Epithelial cell of prostate (primary cell): ENCODE measurements at places on chromosomes 5 and 9.

DNA sequence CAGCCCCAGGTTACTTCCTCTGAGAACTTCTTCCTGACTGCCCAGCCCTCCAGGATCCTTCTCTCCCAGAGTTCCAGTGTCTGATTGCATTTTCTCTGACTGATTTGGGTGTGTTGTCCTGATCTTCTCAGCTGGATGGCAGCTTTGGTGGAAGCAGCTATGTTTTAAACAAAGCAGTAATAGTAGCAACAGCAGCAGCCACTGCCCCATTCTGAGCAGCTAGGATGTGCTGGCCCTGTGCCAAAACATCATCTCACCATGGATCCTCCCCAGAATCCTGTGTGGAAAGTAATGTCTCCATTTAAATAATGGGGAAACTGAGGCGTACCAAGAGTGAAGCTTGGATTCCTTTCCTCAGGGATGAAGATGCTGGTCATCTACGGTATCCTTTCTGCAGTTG, 46.4 kb upstream of the PSD2 start:
- DNase-seq = no peak

- no peak for DNase-seq
These were observed 160.1 kb upstream of the ZNF608 start for GRCh38 chr5:124906339-124907097.

- no peak for DNase-seq
These were observed 96.5 kb upstream of the PALM2AKAP2 start for GRCh38 chr9:109683521-109683920.

DNA sequence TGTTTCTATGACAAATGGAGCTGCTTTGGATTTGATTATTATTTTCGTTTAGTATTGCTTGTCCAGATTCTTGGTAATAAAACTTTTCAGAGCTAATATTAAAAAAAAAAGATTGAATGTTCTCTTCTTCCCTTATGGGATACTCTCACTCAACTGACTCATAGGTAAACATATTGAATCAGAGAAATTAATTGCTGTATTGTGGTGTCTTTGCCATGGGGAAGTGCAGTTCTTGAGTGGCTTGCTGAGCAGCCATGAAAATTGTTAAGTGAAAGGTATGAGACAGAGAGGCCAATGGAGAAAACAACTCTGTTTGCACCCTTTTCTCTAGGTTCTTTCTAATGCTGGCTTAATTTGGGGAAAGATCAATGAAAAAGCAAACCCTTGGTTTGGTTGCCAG, 149.9 kb upstream of the HMHB1 start:
- peak; percentile 50 for DNase-seq

GRCh38 chr5:109550077-109550476, 139.7 kb upstream of the MAN2A1 start:
- no peak for DNase-seq

- DNase-seq = no peak
These were observed 582.5 kb upstream of the CDH18 start for GRCh38 chr5:20570486-20570885.

DNA sequence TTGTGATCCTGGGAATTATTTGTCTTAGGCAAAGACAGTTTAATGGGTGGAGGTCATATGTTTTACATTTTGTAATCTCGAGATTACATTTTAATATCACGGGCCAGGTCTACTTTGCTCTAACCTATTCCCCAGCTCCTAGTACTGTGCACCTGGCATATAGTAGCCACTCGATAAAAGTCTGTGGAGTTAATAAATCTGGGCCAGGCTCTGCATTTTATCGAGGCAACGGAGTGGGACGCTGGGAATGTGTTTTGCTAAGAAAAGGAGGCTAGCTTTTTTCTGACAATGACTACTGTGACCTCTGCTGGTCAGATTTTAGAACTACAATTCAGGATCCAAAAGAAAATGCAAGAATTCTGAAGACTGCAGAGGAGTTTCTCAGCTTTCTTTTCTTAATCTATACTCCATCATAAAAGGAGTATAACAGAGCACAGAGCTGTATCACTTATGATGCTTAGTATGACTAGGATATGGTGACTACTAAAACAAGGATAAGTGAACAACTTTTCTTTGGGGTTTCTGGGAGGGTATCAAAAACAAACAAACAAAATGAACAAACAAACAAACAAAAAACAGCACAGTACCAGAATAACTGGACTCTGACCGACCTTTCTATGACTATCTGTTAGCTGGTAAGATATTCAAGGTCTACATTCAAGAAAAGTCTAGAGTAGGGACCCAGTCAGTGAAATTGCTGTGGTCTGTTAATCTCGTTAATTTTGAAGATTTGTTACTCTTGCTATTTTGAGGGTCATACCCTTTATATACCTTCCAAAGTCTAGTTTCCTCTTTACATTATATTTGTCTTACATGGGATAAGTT, 46.1 kb upstream of the CER1 start:
- DNase-seq = no peak

- DNase-seq = no peak
These were observed 632 bp upstream of the SPINK13 start for GRCh38 chr5:148267962-148268361.

- no peak for DNase-seq
These were observed 26.3 kb downstream of the SPZ1 start for GRCh38 chr5:80346055-80346454.

DNA sequence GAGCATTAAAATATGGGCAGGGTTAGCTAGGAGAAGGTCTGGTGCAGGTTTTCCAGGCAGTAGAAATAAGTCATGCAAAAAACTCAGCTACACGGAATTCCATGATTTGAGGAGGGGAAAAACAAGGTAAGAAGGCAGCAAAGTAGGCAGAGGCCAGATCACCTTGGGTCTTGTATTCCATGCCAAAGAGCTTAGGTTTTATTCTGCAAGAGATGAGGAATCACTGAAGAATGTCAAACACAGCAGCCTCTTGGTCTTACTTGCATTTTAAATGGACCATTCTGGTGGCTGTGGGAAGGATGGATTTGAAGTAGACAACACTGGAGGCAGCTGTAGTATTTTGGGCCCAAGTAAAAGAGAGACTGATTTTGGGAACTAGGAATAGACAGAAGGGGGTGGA, 8.6 kb downstream of the TRPM3 start:
- DNase-seq = no peak

- no peak for DNase-seq
These were observed 35.6 kb downstream of the TRIO start for GRCh38 chr5:14178671-14179211.

- DNase-seq = no peak
These were observed 58.7 kb downstream of the RAB3C start for GRCh38 chr5:58641533-58641932.
